ENCODE measurements at places on chromosomes 5 and 9.

- no peak for DNase-seq
Measured at GRCh38 chr5:143338658-143339366, 64.7 kb downstream of the NR3C1 start.

DNA sequence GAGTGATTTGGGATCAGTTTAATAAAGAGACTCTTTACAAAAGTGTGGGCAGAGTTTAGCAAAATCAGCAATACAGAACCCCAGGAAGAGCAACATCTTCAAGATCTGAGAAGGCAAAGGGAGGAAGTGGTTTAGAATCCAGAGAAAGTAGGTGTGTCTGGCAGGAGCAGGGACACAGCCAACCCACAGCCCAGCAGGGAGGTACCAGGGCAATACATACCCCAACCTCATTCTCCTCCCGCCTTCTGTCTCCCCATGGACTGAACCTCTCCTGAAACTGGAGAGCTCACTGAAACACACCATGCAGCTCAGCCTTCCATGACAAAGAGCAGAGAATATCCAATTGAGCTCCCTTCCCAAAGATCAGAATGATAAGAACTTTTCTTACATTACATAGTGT is 283.4 kb downstream of the PRELID2 start:
- no peak for DNase-seq

- no peak for DNase-seq
Measured at GRCh38 chr9:107940616-107941595, 451.3 kb upstream of the KLF4 start.

DNA sequence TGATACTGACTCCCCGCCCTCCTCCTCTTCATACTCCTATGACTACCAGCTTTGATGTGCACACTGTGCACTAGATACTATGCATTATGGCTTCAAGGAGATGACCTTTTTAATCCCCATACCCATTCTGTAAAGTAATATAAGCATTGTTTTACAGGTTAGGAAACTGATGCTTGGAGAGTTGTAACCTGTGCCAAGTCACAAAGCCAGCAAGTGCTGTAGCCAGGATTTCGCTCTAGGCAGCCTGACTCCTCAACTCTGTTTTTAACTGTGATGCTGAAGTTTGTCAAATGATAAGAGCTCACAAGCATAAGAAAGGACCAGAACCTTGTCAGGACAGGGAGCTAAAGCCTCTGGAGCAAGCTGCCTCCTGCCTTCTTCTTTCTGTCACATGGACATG is 461.3 kb downstream of the TMEM232 start:
- no peak for DNase-seq

DNA sequence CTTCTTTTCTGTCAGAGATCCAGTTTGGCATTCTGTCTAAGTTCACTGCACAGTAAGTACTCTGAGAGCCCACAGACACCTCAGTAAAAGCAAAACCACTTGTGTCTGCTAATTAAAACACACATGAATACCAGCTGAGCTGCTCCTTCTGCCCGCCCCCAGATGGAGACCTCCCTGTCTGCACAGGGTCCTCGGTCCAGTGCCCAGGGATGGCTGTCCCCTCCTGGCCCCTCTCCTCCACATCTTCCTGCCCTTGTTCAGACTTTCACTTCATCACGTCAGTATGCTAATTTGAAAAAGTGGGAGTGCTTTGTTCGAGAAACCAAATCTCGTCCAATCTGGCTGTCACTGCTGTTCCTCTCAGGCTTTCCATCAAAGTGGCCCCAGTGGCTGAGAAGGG is 43.5 kb downstream of the LIX1 start:
- DNase-seq, result no peak

DNA sequence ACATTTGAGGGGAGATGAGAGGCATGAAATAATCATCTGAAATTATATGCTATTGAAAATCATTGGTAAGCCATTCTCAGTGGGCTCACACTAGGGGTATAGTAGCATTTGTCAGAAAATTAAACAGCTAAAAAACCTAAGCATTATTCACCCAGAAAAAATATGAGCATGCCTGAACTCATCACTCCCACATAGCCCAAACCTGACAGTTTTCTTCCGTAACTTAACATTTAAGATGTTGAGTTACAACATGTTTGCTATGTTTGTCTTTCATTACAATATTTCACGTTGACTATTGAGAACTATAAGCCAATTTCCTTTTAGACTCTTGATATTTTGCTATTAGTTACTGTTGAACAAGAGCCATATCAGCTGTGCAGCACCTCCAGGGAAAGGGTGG is 23.5 kb upstream of the GHR start:
- no peak for DNase-seq

GRCh38 chr9:1878811-1879210 is 136.3 kb upstream of the SMARCA2 start:
- DNase-seq, result no peak

- no peak for DNase-seq
Measured at GRCh38 chr9:114287763-114288192, 35.1 kb upstream of the ORM1 start.

DNA sequence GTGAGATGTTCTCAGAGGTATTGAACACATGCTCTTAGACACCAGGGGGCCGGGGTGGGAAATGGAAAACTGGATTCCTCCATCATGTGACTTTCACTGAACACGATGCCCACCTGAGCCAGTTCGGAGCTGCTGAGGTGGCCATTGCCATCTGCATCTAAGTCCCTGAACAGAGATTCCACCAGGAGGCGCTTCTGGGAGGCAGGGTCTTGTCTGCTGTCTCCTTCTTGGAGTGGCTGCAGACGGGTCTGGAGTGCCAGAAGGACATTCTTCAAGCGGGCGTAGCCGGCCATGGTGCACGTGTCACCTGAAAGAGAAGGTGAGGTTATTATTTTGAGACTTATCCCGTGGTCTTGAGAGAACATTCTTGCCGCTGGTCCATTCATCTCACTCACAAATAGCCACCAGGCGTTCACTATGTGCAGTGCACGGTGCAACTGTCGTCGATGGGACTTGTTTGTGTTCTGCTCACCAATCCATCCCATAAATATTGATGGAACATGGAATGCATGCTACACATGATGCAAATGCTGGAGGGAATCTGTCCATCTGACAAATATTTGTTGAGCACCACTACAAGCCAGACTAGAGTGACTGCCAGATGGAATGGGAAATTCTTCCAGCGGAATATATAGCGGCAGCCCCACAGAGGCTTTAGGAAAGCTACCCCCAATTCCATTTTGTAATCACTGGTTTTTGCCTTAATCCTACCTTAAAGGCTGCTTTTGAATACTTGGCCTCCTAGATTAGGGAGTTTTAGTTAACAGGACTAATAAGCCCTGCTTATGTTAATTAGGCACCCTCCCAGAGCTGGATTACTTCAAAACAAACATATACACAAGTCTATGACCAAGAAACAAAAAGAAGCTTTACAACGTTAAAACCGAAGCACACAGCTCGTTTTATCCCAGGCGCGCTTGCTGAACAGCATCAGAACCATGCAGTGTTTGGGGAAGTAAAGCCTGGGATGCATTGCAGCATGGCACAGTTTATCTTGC is 264.8 kb downstream of the HSPA4 start:
- DNase-seq, result peak; percentile 14

DNA sequence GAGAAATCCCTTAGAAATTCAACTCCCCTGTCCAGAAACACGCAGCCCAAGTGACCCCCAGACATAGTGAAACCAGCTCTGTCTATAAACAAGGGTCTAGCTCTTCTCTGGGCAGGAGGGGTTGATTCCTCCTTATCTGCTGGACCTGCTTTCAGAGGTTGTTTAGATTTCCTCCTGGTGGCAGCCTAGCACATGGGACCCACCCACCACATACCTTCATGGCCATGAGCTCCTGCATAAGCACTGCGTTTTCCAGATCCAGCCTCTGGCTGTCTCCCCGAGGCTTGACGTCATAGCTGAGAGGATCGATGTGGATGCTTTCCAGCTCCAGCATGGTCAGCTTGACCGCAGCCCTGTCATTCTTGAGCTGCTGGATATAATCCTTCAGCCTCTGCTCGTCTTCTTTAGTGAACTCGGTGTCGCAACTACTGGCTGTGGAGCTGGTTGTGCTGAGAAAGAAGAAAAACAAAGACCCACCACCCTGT is 77.0 kb downstream of the DCP2 start:
- DNase-seq, result no peak

- DNase-seq, result no peak
Measured at GRCh38 chr5:92849756-92850155, 731.3 kb downstream of the NR2F1-AS1 start.

All from NCI-H526 (cell line).